ENCODE measurements at places on chromosomes 4 and X.

- peak; percentile 68 for DNase-seq
Observed at GRCh38 chrX:103585411-103586313, at the start of gene TCEAL4. TSS of gene TCEAL4 (plus strand) at chrX:103585515. CDS start at chrX:103586676, 1,161 bp downstream.

DNA sequence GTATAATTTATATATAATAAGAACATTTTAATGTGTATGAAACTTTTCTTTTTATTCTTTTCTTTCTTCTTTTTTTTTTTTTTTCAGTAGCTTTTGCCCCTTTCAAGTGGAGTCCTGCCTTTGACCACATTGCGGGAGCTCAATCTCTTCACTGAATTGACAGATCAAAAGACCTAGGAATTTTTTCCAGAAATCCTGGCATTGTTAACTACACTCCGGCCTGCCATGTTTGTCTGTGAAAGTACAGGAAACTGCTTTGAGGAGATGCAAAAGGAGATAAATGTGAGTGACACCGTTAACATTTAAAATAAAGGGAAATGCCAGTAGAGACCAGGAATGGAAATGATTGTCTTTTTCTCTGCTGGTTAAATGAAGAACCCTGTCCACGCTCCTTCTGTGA lies 159.3 kb upstream of the VCX3A start:
- DNase-seq: no peak

DNA sequence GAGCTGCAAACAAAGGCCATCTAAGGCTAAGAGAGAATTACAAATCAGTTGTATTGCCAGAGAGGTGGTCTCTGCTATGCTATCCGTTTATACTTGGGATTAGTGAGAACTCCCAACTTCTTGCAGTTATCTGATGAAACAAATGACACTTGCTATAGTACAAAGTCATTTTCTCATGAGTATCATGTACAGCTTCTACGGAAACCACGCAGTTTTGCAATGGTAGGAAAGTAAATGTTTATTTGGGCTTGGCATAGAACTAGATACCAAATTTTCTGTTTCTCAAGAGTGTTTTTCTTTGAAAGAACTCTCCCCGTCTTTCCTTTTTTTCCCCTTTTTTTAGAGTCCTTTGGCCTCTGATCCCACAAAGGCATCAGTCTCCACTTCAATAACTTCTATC lies 128.2 kb upstream of the ENPEP start:
- DNase-seq: no peak

GRCh38 chrX:107834275-107835201 lies 8.9 kb downstream of the MID2 start:
- no peak for DNase-seq

DNA sequence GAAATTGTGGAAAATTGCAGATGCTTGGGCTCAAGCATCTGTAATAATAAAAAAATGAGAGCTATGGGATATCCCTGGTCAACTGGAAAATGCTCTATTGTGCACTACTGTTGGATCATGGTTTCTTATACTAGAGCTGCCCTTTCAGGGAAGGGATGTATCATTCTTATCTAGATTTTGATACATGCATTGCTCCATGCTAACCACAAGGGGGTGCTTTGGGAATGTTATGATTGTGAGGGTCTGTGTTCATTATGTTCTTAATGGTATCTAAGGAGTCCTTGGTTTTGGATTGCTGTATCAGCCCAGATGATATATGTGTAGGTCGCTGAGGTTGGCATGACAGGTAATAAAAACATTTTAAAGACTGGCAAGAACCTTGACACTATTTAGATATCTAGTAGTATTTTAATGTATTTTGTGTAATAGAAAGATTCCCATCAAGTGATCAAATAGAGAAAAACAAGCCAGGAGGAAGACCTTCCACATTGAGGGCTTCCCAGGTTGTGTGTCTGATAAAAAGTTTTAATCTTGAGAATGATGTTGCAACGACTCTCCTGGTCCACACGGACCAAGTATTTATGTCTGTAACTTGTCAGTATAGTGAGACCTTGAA lies 49.2 kb upstream of the TLR2 start:
- peak; percentile 26 for DNase-seq

GRCh38 chr4:54902271-54902670 lies 223.1 kb downstream of the KDR start:
- DNase-seq: no peak

- no peak for DNase-seq
Observed at GRCh38 chrX:97065973-97066372, 182.3 kb downstream of the RPA4 start.

DNA sequence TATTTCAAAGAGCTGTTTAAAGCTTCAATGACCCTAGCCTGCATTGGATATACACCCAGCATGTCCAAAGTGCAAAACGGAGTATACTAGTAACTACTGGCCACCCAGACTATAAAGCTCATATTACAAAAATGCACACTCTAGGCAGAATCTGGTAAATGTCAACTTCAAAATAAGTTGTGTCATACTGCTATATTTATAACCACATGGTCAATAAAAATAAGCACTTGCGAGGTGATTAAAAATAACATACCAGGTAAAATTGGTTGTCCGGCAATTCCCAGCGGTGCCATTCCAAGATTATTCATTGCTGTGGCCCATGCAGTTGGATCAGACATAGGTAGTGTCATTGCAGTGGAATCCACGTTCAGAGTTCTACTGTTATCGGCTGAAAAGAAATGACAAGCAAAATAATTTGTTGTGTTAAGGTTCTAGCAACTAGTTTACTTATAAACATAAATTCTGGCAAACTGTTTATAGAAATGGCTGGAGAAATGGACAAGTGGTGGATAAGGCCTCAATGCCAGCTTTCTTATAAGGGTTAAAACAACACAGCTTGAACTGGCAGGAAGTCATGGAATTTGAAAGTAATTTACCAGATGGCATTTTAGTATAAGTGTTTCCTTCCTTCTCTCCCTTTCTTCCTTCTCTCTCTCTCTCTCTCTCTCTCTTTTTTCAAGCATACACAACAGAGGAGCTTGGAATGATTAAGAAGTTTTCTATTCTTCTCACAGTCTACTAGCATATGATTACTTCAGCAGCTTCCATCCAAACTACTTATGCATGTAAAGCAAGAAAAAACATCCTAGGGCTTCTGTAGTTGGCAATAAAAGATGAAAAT lies 199.9 kb downstream of the ENOX2 start:
- no peak for DNase-seq

GRCh38 chr4:75251547-75251946 lies 262.7 kb downstream of the RCHY1 start:
- peak; percentile 57 for DNase-seq

DNA sequence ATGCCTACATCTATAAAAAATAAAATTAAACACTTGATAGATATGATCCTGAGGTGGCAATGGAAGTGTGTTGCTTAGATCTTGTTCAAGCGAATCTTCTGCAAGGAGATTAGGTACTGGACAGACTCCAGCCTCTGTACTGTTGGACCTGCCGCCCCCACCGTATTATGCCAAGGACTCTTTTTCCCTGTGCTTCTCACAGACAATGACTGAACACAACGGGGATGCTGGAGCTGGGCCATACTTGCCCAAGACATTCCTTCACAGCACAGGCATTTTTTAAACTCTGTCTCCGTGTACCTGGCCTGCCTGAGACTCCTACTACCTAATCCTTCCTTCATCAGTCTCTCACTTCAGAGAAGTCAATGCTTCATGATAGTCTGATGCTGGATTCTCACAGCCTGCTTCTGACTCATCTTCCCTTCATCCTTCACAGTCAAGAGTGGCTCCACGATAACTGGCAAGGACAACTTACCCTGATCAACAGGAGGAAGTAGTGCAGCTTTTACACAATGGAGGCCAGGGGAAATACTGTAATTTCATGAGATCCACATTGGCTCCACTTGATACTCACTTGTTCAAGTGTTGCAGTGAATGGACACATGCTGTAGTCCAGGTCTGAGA lies 754.6 kb upstream of the AGA start:
- no peak for DNase-seq

GRCh38 chrX:149470955-149471354 lies 34.2 kb downstream of the IDS start:
- DNase-seq: peak; percentile 84

GRCh38 chr4:39533541-39533940 lies 6.3 kb upstream of the UGDH start:
- no peak for DNase-seq

DNA sequence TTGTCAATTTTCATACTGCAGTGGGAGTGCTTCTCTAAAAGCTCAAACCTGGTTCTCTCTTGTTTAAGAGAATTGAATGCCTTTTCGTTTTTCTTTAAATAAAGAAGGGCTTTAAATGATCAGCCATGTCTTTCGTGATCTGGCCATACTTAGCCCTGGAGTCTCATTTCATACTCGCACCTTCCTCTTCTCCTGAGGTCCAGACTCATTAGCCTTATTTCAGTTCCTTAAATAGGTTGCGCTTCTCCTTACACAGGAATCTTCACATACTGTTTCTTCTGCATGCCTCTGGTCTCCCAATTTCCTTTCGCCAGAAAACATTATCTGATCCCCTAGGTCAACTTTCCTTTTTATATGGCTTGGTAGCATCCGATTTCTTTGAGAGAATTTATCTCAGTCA lies 565.6 kb upstream of the TENM3 start:
- no peak for DNase-seq

- DNase-seq: peak; percentile 4
Observed at GRCh38 chr4:95093936-95094929, 336.5 kb downstream of the BMPR1B start.

DNA sequence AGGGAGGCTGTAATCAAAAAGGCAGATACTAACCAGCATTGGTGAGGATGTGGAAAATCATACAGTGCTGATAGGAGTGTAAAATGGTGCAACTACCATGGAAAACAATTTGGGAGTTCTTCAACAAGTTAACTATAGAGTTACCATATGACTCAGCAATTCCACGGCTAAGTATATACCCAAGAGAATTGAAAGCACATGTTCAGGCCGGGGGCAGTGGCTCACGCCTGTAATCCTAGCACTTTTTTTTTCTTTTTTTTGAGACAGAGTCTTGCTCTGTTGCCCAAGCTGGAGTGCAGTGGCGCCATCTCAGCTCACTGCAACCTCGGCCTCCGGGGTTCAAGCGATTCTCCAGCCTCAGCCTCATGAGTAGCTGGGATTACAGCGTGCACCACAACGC lies 15.0 kb upstream of the CD99L2 start:
- DNase-seq: no peak

- DNase-seq: no peak
Observed at GRCh38 chr4:74610491-74610890, 165.6 kb downstream of the AREG start.

- DNase-seq: no peak
Observed at GRCh38 chrX:80846247-80846646, 36.6 kb upstream of the BRWD3 start.

DNA sequence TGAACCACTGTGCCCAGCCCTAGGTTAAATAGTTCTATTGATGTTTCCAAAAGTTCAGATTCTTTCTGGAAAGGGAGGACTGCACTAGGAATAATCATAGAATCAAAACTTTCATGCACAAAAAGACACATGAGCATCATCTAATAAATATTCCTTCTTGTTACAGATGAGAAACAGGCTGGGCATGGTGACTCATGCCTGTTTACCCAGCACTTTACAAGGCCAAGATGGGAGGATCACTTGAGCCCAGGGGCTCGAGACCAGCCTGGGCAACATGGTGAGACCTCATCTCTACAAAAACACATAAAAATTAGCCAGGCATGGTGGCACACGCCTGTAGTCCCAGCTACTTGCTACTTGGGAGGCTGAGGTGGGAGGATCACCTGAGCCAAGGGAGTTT lies 27.7 kb downstream of the LARP7 start:
- no peak for DNase-seq

- no peak for DNase-seq
Observed at GRCh38 chrX:16124201-16124600, 836 bp downstream of the GRPR start.

DNA sequence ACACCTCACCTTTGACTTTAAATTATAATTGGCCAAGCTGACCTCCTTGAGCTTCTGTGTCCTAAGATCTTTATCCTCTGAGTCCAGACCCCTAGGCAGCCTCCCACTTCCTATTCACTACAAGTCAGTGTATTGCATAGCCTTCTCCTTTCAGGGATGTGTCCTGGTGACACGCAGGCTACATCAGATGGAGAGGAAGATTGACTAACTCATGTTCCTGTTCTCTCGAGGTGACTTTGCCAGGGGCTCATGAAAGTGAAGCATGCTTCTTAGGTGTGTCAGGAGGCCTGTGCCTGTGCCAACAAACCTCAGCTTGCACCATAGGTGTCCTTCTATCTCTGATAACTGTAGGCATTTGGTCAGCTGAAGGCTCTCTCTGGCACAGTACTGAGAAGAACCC lies 195.7 kb upstream of the HS3ST1 start:
- DNase-seq: no peak

DNA sequence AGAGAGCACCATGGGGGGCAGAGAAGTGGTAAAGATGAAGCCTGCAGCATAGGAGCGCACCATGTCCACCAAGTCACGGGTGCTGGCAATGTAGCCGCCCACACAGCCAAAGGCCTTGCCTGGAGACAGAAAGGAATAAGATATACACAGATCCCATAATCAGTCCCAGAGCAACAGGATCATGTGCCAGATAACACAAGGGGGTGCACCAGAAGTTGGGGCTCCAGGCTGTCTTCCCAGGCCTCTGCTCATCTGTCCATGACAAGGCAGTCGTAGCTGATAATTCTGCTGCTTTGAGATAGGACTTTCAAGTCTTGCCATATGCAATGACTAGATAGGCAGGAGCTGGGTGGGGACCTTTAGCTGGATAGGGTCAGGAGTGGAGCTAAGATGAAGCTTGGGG lies 14.7 kb downstream of the APEX2 start:
- DNase-seq: no peak

GRCh38 chr4:183544109-183544508 lies 39.3 kb downstream of the ING2 start:
- DNase-seq: no peak

DNA sequence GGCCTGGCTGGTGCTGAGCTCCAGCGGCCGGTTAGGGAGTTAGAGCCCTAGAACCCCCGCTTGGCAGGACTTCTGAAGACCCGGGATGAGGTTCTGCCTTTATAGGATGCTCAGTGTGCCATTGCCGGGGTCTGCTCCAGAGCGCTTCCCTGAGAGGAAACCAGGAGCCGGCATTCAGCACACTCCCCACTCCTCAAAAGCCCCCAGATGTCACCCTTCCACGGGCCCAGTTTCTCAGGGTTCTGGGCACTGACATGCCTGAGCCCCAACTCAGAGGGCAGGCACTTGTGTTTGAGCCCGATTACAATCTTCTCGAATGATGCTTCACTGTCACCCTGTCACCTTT lies 6.5 kb downstream of the NKX3-2 start:
- no peak for DNase-seq

DNA sequence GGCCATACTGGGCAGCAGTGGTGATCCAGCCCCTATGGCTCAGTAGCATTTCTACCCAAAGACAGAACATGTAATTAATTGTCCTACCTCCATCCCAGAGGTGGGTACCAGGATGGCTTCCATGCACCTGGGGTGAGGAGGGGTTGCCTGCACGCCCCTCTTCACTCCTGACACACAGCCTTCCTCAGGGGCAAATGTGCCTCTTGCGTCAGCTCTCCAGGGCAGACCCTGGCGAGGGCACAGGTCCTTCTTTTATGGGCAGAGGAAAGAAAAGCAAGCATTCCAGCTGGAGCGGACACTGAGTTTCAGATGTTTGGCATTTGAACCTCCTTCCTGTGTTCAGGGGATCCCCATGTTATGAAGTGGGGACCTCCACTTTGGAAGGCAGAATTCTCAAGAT lies 95.6 kb downstream of the PHKA2 start:
- no peak for DNase-seq

- DNase-seq: no peak
Observed at GRCh38 chrX:64198036-64198435, 7.5 kb downstream of the AMER1 start.
